HFF-Myc (cell line): ENCODE measurements at places on chromosomes 12 and 14.

DNA sequence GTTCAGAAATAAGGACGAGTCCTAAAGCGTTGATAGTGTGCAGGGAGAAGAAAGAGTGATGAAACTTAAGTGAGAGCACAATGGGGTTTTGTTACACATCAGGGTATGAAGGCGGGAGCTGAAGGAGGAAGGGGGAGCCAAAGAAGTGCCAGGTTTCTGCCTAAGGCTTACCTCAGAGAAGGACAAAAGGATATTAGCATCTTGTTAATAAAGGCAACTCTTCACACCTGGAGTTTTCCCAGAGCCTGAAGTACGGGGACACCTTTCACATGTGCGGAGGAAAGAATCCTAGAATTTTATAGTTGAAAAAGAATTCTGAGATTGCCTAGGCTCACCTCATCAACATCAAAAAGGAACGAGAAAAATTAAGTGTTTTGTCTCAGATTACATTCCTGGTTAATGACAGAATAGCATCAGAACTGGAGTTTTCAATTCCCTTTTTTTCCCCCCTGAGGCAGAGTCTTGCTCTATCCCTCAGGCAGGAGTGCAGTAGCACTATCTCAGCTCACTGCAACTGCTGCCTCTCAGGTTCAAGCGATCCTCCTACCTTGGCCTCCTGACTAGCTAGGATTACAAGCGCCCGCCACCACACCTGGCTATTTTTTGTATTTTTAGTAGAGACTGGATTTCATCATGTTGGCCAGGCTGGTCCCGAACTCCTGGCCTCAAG, 2.2 kb upstream of the SAV1 start:
- no peak for DNase-seq

- DNase-seq = no peak
Observed at GRCh38 chr12:43011383-43011926, 421.9 kb upstream of the PRICKLE1 start.

DNA sequence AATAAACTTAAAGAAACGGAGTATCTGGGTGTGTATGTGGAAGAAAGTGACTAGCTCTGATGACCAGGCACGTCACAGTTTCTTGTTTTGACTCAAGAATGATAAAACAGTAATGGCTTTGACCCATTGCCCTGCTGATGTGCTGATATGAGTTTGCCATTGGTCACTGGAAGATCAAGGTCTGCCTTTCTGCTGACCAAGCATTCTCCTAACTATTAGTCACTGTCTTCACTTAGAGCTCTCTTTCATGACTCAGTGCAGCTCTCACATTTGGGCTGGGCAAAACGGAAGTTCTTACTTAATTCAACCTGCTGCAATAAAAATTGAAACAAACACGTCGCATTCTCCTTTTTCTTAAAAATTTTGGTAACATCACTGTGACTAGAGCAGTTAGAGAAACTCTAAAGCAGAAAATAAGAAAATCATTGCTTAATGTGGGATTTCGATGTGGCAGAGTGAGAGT, 366.7 kb downstream of the BTG1 start:
- peak; percentile 83 for DNase-seq

DNA sequence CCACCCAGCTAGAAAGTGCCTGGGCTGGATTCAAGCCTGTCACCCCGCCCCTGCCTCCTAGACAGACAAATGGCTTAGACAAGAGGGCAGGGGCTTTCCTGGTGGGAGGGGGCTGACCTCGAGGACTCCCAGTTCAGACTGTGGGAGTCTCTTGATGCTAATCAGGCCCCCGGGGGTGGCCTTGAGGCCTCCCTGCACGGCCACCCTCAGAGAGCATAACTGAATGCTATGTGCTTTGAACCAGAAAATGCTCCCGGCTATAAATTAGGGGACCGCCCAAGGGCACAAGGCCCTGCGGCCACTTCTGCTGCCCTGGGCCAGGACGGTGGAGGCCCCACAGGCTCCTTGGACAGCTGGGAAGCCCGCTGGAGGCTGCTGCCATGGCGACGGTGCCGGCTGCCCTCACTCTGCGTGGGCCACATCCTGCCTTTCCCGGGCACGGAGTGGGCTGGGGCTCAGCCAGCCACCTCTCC, 111.0 kb upstream of the NCOR2 start:
- no peak for DNase-seq

DNA sequence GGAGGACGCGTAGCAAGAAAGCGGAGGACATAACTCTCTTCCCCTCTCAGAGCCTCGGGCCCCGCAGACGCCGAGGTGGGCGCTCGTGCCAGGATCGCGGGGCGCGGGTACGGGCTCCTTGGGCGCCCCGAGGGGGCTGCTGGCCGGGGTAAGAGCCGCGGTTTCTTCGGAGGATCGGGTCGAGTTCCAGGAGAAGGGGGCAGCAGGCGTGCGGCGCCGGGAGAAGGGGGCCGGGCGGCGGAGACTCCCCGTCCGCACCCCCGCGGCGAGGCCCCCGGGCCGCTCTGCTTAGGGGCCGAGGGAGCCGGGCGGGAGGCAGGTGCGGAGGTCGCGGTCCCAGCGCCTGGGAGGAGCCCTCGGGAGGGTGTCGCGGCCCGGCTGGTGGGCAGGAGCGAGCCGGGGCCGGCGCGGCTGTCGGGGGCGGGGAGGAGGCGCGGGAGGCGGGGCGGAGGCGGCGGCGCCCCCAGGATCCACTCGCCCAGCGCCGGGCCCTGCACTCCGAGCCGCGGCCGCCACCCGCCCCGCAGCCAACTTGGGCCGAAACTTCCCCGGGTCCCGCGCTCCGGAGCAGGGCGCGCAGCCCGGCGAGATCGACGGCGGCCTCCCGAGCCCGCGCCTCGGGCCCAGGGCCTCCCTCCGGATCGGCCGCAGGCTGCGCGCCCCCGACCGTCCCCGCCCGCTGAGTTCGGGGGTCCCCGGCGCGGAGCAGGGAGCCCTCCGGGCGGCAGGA, 64.4 kb downstream of the FBXL14 start:
- no peak for DNase-seq

DNA sequence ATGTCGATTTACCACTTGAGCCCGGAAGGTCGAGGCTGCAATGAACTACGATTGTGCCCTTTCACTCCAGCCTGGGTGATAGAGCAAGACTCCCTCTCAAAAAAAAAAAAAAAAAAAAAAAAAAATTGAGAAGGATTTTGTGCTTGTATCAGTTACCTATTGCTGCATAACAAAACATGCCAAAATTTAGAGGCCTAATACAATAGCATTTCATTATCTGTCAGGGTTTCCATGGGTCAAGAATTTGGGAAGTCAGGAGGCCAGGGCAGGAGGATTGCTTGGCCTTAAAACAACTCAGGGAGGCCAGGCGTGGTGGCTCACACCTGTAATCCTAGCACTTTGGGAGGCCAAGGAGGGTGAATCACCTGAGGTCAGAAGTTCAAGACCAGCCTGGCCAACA, 4.6 kb upstream of the SLC8B1 start:
- DNase-seq = no peak

DNA sequence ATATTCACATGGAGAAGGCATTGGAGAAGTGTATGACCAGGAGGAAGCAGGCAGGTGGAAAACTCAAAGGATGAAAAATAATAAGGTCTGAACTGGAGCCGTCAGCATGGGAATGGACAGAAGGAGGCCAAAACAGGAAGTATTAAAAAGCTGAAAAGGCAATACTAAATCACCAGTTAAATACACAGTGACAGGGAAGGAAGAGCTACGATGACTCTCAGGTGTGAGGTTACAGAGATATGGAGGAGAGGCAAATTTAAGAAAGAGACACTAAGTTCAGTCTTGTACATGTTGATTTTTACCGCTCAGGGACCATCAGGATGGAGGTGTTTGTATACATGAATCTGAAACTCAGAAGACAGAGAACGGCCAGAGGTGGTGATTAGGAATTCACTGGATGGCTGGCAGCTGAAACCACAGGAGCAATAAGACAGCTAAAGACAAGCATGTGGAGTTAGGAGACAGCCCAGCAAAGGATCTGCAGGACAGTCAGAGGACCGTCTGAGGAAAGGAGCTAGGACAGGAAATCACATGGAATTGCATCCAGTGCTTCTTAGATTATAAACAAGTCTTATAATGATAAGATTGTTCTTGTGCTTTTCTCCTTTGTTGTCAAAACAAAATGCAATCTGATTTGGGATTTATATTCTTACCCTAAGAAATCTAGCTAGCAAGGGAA, 33.9 kb upstream of the CDKN3 start:
- DNase-seq = no peak

GRCh38 chr12:23222801-23223200, 597.8 kb downstream of the ETNK1 start:
- no peak for DNase-seq

DNA sequence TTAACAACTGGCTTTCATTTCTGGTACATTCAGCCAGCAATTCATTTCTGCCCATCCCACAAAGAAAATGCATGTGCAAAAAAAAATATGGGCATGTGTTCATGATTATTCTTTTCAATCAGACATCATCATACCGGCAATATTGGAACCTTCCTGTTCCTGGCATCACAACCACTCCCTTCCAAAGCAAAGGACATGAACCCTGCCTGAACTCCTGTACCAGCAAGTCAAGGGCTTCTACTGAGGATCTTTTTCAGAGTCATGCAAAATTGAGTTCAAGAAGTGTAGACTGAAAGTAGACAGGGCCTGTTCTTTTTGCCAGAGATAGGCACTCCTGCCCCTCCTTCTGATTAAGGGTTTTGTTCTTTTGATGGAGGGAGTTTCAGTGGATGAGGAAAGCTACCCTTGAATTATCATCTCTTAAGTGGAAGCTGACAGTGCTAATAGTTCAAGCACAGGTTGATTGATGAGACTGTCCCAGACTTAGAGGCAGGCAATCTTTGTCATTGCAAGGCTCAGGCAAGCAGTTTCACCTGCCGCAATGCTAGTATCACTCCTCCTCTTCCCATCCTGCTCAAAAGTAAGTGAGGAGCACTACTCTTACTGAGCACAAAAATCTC, 22.3 kb upstream of the DIO2 start:
- no peak for DNase-seq
